ENCODE measurements at places on chromosomes 11 and 22.

GRCh38 chr22:45590262-45590661 lies 81.4 kb upstream of the ATXN10 start:
- DNase-seq, result no peak

- DNase-seq, result no peak
Observed at GRCh38 chr11:84261707-84262106, 975.5 kb upstream of the CCDC90B start.

- DNase-seq, result peak; percentile 7
Observed at GRCh38 chr11:74926304-74927030, 22.4 kb downstream of the XRRA1 start.

GRCh38 chr11:90753546-90753945 lies 530.7 kb upstream of the CHORDC1 start:
- DNase-seq, result no peak

GRCh38 chr22:31828739-31829138 lies 74.9 kb downstream of the DEPDC5 start:
- DNase-seq, result no peak

GRCh38 chr22:42693055-42693762 lies 27.5 kb downstream of the A4GALT start:
- no peak for DNase-seq

GRCh38 chr11:106925245-106925644 lies 93.0 kb downstream of the GUCY1A2 start:
- DNase-seq, result no peak

DNA sequence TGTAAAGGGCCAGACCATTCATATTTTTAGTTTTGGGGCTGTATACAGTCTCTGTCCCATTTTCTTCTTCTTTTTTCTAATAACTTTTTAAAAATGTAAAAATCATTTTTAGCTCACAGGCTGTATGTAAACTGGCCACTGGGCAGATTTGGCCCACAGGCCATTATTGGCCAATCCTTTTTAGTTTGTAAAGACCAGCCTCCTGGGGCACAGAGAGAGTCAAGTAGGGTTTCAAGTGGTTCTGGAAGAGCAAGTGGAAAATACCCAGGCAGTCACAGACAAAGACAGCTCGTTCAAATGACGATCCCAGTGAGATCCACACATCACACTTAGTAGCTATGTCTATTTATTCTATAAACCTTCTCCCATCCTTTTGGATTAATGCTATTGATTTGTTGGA lies 150.2 kb upstream of the ARHGAP20 start:
- DNase-seq, result no peak

Data from fibroblast of gingiva (primary cell).